ENCODE measurements at places on chromosomes 13 and 19.

DNA sequence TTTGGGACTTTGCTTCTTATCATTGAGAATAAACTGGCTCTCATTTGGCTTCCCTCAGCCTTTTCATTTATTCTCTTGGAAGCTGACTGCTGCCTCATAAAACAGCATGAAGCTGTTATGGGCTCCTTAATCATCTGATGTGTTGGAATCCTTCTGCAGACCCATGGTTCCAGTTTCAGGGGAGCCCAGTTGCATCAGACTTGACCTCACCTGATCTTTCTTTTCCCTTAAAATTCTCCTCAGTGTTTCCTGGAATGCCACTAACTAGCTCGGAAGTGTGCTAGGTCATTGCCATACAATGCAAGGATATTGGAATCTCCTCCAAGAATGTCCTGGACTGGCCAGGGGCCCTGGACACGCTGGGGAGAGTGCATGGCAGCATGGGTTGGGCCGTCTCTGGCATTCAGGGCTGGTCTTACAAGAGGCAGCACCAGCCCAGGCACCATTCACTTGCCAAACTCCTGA lies 158.7 kb downstream of the FLT1 start:
- no peak for DNase-seq

DNA sequence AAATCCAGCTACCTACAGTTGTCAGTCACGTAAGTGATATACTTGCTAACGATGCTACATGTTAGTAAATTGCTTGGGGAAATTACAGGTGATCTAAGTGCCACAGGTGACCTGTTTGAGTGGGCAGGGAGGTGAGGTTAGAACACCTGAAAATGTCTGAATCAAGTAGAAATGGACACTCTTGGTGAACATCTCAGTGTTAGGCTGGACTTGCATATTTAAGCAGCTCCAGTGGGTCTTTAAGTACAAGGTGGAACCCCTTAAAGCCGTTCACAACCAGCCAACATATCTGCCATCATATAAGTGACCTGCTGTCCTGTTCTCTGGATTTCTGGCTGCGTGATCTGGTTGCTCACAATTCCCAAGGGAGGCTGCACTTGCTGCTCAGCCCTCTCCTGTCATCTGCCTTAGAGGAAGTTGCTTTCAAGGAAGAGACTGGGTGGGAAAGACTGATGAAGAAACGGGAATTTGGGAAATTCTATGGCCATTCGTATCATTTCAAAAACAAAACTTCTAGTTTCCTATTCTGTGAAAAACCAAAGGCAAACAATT lies 244.0 kb downstream of the DCLK1 start:
- no peak for DNase-seq

DNA sequence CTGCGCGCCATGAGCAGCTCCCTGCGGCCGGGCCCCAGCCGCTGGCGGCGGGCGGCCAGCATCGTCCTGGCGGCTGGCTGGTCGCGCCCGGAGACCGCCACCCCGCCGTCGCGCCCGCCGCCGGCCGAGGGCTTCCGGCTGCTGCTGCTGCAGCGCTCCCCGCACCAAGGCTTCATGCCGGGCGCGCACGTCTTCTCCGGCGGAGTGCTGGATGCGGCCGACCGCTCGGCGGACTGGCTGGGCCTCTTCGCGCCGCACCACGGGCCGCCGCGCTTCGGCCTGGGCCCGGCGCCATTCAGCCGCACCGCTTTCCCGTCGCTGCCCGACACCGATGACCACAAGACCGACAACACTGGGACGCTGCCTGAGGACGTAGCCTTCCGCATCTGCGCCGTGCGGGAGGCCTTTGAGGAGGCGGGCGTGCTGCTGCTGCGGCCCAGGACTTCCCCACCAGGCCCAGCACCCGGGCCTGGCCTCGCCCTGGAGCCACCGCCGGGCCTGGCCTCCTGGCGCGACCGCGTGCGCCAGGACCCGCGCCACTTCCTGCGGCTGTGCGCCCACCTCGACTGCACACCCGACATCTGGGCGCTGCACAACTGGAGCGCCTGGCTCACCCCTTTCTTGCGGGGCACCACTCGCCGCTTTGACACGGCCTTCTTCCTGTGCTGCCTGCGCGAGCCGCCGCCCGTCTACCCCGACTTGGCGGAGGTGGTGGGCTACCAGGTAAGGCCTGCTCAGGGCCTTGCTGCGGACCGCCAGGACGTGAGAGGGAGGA lies 518 bp downstream of the NUDT19 start:
- peak; percentile 69 for DNase-seq

GRCh38 chr13:93001866-93002461 lies 224.6 kb upstream of the GPC6 start:
- no peak for DNase-seq

DNA sequence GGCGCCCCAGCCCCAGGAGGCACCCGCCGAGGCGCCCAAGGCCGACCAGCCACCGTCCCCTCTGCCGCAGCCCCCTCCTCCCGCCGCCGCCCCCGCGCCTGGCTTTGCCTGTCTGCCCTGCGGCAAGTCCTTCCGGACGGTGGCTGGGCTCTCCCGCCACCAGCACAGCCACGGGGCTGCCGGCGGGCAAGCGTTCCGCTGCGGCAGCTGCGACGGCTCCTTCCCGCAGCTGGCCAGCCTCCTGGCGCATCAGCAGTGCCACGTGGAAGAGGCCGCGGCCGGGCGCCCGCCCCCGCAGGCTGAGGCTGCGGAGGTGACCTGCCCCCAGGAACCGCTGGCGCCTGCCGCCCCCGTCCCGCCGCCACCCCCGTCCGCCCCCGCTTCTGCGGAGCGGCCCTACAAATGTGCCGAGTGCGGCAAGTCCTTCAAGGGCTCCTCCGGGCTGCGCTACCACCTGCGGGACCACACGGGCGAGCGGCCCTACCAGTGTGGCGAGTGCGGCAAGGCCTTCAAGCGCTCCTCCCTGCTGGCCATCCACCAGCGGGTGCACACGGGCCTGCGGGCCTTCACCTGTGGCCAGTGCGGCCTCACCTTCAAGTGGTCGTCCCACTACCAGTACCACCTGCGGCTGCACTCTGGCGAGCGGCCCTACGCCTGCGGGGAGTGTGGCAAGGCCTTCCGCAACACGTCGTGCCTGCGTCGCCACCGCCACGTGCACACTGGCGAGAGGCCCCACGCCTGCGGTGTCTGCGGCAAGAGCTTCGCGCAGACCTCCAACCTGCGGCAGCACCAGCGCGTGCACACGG lies 2.6 kb upstream of the NAT14 start:
- DNase-seq, result no peak

GRCh38 chr13:109790942-109791605 lies 4.7 kb upstream of the IRS2 start:
- no peak for DNase-seq

DNA sequence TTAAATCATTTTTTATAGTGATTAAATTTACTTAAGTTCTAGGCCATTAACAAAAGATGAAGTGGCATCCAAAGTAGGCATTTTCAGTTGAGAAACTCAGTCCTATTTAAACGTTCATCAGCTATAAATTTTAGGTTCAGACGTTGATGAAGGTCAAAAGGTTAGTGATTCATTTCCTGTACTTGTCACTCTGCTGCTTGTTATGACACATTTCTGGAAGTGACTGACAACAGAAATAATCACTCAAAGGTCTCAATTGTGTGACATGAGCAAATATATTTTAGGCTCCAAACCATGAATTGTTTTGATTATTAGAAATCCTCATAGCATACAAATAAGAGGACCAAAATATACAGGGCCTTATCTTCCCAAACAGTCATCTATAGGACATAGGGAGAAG lies 10.3 kb upstream of the EDNRB start:
- no peak for DNase-seq

- DNase-seq, result no peak
Measured at GRCh38 chr13:65710514-65710913, 1519.6 kb downstream of the PCDH9 start.

DNA sequence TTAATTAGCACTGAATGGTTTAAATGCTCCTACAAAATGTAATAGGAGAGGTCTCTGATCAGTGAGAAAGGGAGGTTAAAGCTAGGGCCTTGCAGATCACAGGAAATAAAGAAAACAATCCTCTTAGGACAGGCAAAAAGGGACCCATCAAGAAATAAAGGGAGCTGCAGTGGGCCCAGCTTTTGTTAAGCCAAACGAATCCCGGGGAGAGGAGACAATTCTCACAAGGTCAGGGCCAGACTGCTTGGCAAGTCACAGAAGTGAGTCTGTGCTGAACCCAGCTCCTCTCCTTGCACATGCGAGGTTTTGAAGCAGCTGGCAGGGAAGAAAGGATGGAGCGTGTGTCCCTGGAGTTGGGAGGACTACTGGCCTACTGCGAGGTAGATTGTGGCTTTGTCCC lies 285.8 kb downstream of the COG6 start:
- DNase-seq, result no peak

DNA sequence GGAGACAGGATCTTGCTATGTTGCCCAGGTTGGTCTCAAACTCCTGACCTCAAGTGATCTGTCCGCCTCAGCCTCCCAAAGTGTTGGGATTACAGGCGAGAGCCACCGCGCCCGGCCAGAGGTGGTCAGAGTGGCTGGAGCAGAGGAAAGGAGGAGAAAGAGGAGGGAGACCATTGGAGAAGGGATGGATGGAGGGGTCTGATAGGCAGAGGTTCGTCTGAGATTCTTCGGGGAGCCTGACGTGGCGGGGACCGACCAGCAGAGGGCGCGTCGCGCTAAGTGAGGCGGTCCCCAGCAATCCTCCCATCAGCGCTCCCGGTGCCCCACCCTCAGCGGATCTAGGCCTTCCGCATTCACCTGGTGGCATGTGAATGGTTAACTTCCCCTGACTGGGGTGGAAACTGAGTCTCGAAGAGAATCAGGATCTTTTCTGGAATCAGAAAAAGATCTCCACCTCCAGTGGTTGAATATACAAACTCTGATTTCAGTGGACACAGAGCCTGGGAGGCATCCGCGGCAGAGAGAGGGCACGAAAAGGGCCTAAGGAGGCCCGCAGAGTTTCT lies 8.8 kb downstream of the GTPBP3 start:
- peak; percentile 90 for DNase-seq

- DNase-seq, result peak; percentile 62
Measured at GRCh38 chr19:13334801-13335481, 171.3 kb downstream of the CACNA1A start.

- no peak for DNase-seq
Measured at GRCh38 chr13:24724714-24725113, 39.3 kb upstream of the RNF17 start.

DNA sequence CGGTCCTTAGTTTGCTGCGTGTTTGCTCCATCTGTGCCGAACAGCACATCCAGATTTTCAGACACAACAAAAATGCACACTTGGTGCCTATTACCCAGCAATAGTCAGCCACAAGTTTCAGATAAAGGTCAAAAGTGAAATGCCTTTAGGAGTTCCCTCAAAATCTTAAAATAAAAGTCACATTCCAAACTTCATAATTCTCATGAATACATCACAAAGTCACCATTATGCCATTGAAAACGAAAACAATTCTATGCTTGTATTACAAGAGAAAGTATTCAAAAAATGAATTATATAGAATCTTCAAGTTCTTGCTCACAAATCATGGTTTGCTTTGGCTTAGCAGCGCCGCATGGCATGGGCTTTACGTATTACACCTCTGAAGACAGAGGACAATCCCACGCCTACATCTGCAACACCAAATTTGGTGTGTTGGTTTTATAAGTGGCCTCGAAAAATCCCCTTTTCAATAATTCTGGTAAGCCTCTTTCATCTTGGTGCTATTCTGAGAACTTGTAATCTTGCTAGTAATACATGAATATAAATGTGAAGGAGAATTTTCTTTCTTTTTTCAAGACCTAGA lies 26.6 kb downstream of the COL4A1 start:
- DNase-seq, result no peak

- DNase-seq, result no peak
Measured at GRCh38 chr19:43983544-43983911, 460 bp upstream of the ZNF155 start.

DNA sequence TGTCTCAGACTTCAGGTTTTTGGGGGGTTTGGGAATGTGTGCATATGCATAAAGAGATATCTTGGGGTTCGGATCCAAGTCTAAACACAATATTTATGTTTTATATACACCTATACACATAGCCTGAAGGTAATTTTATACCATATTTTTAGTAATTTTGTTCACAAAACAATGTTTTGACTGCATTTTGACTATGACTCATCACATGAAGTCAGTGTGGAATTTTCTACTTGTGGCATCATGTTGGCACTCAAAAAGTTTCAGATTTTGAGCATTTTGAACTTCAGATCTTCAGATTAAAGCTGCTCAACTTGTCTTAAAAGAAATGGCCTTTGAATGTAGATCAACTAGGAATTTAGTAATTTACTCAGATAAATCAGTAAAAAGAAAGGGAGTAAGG lies 712.9 kb upstream of the GPC6 start:
- no peak for DNase-seq

DNA sequence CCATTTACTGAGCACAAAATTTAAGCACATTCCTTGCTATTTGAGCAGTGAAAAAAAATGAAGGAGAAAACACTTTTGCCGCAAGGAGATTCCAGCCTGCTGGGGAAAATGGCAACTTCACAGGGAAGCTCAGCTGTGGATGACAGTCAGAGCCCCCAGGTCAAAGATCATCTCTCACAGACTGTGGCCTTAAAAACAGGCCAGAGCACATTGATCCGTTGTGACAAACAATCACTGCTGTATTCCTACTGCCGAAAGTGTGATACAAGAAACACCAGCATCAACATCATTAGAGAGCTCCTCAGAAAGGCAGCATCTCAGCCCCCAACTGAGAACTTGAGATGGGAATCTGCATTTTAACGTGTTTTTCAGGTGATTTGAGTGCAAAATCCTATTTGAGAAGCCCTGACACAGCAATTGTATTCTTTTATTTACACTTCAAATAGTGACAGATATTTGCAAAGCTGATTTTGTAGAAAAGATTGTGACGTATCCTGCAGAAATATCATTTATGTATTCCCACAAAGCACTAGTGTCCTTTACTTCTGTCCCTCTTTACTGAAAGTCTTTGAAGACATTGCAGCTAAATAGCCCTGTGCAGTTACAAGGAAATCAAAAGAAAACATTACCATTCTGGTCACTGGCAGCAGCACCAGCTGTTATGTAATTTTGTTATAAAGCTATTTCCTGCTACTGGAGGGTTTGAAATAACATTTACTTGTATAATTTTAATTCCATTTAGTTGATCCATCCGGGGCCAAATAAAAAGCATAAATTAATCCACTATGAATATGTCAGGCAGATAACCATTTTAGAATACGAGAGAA lies 652.0 kb downstream of the LIG4 start:
- no peak for DNase-seq

- DNase-seq, result peak; percentile 26
Measured at GRCh38 chr19:34393031-34393430, 11.2 kb upstream of the PDCD2L start.

GRCh38 chr19:3442487-3443071 lies 37.7 kb downstream of the SMIM24 start:
- no peak for DNase-seq

- DNase-seq, result no peak
Measured at GRCh38 chr13:111663505-111663904, 343.1 kb downstream of the TEX29 start.

DNA sequence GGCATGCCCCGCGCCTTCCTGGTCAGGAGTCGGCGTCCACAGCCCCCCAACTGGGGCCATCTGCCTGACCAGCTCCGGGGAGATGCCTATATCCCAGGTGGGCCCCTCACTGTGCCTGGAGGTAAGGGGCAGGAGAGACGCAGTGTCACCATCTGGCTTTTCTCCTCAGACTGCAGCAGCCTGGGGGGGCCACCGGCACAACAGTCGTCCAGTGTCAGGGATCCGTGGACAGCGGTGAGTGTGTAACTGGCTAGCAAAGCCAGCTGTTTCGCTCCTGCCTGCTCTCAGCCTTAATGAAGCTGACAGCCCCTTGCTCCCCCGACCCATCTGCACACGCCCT lies 227 bp downstream of the OVOL3 start:
- no peak for DNase-seq

- no peak for DNase-seq
Measured at GRCh38 chr19:40383668-40384248, 6.2 kb downstream of the HIPK4 start.

All from D341Med (cell line).